CD4-positive, alpha-beta memory T cell (primary cell): ENCODE measurements at places on chromosomes 4 and X. TPM values are rescaled to one million over a fixed set of nuclear protein-coding genes. Genes with fewer than 3 reads are reported as not detected.

DNA sequence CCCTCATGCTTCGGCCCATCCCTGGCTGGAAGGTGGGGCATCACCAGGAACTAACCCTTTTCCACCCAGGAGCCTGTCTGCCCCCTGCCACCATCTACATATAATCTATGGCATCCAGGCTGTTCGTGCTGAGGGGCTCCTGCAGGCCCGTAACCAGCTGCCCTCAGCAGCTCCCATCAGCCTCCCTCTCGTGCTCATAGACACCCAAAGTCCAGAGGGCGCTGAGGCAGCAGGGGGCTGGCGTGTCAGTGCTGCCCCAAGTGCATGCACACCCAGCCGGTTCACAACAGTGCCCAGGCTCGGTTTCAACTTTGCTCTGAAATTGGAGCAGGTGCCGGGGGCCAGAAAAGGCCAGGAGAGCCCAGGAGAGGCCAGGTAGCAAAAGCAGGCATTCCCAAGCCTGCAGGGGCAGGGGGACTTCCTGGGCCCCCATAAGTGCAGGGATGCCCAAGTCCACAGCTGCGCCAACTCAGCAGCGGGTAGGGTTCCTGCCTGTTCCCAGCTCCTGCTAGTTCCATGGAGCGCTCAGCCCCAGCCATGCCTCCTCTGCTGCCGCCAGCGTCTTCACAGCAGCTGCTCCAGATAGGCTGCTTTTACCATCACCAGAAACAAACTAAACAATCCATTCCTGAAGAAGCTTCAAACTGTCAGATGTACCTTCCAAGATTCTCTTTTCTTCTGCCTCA is 558.2 kb upstream of the GNPDA2 start:
- DNase-seq: no peak
- H3K27me3 ChIP-seq: no peaks in the 10 kb centered on the region
- no peak overlapping the region for H3K27ac ChIP-seq
- no peaks in the 10 kb centered on the region for H3K4me1 ChIP-seq

DNA sequence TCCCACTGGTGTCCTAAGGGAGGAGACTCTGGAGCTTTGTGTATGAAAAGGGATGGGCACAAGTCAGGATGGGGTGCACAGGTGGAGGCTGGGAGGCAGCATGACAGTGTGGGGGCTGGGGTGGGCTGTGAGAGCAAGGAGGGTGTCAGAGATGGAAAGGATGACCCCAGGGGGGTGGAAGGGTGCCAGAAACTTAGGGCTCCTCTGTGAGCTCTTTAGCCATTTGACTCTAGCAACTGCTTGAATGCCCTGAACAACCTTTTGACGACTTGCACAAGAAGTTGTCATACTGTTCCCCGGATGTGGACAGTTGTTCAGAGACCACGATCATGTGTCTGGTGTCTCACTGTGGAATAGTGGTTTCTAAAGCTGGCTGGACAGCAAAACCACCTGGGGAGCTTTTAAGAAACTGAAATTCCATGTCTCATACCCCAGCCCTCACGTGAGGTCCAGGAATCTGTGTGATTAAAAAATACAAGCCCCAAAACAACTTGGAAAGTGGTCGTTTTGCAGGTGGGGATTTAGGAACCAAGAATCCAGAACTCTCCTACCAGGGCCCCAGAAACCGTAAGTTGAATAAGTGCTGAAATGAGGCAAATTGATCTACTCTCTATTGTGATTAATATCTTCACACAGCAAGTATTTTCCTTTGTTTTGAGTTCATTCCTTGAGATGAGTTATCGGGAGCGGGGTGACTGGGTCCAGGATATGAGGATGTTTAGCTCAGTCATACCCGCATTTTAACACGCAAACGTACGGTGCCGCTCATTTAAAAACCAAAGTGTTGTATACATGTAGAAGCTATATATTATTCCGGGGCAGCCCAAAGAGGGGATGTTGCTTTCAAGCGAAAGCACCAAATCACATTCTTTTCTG is 3.4 kb downstream of the RHOH start:
- H3K27ac ChIP-seq: peak overlapping the region; percentile 99
- peaks cover 44% of the 10 kb centered on the region for H3K4me1 ChIP-seq
- peak overlapping the region; percentile 98 for H3K4me3 ChIP-seq
- DNase-seq: peak; percentile 66
- no peaks in the 10 kb centered on the region for H3K27me3 ChIP-seq

- DNase-seq: no peak
- H3K36me3 ChIP-seq: no peaks in the 10 kb centered on the region
- H3K4me1 ChIP-seq: peaks cover 24% of the 10 kb centered on the region
Measured at GRCh38 chr4:152072906-152073305, 312.1 kb upstream of the GATB start.

DNA sequence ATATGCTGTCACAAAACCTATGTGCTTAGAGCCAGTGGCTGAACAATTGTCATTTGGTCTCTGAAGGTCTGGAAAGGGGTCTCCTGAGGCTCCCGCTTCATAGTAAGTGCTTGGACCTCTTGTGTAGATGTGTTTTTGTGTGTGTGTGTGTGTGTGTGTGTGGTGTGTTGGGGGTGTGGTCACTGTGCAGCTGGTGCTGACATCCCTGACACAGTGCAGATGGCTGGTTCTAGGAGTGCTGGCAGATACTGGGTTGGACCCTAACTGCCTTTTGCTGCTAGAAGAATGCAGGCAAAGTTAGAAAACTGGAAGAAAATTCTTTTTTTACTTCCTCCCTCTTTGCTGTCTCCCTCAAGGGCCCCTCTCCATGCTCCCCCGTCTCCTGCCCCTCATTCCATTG is 1872.6 kb downstream of the ARAP2 start:
- H3K36me3 ChIP-seq: no peaks in the 10 kb centered on the region
- no peaks in the 10 kb centered on the region for H3K27me3 ChIP-seq
- H3K27ac ChIP-seq: no peak overlapping the region
- no peak overlapping the region for H3K4me3 ChIP-seq
- DNase-seq: no peak
- H3K4me1 ChIP-seq: no peaks in the 10 kb centered on the region

- H3K36me3 ChIP-seq: no peaks in the 10 kb centered on the region
- H3K27me3 ChIP-seq: no peaks in the 10 kb centered on the region
- no peak overlapping the region for H3K27ac ChIP-seq
- no peak for DNase-seq
- H3K4me1 ChIP-seq: no peaks in the 10 kb centered on the region
Measured at GRCh38 chr4:36651253-36651652, 369.8 kb downstream of the DTHD1 start.

DNA sequence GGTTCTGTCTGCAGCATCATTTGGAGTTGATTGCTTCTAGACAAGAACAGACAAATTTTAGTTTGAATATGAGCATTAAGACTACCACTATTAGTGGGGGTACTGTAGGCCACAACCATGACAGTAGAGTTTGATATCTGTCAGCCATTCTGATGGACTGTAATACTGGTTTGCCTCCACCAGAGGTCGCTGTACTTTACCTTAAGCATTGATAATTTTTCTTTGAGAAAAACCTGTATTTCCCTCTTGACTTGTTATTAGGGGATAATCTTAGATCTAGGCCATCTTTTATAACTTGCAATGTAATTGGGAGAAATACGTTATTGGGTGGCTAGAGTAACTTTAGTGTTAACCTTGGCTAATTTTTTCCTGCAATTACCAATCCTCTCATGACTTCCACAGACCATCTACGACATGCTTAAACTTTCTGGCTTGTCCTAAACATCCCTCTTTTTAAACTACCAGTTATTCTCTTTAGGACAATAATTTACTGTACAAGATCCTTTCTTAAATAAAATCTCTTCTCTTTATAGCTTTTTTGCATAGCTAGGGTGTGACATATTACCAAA is 562.4 kb downstream of the MAGEB5 start:
- no peak overlapping the region for H3K27ac ChIP-seq
- no peaks in the 10 kb centered on the region for H3K27me3 ChIP-seq
- DNase-seq: no peak

- no peak overlapping the region for H3K4me3 ChIP-seq
- DNase-seq: no peak
- H3K4me1 ChIP-seq: peaks cover 16% of the 10 kb centered on the region
- no peak overlapping the region for H3K27ac ChIP-seq
Measured at GRCh38 chr4:159142241-159142640, 39.4 kb downstream of the RAPGEF2 start.

- H3K27ac ChIP-seq: no peak overlapping the region
- H3K27me3 ChIP-seq: no peaks in the 10 kb centered on the region
- H3K4me3 ChIP-seq: no peak overlapping the region
- H3K36me3 ChIP-seq: no peaks in the 10 kb centered on the region
Measured at GRCh38 chr4:145524552-145524951, 42.9 kb downstream of the SMAD1 start.

GRCh38 chr4:94528792-94529451 is 77.2 kb downstream of the PDLIM5 start:
- DNase-seq: no peak
- no peak overlapping the region for H3K27ac ChIP-seq
- H3K36me3 ChIP-seq: no peaks in the 10 kb centered on the region
- H3K4me3 ChIP-seq: no peak overlapping the region
- H3K4me1 ChIP-seq: no peaks in the 10 kb centered on the region

DNA sequence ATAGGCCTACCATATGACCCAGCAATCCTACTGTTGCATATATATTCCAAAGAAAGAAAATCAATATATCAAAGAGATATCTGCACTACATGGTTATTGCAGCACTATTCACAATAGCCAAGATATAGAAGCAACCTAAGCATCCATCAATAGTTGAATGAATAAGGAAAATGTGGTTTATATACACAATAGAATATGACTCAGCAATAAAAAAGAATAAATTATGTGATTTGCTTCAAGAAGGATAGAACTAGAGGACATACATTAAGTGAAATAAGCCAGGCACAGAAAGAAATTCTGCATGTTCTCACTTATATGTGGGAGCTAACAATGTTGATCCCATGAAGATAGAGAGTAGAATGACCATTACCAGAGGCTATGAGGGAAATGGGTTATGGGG is 13.1 kb upstream of the FHIP1A start:
- H3K36me3 ChIP-seq: no peaks in the 10 kb centered on the region
- no peak overlapping the region for H3K4me3 ChIP-seq
- no peaks in the 10 kb centered on the region for H3K27me3 ChIP-seq
- no peak for DNase-seq
- no peak overlapping the region for H3K27ac ChIP-seq

- H3K27me3 ChIP-seq: no peaks in the 10 kb centered on the region
- no peak overlapping the region for H3K27ac ChIP-seq
- H3K4me3 ChIP-seq: no peak overlapping the region
- no peak for DNase-seq
- no peaks in the 10 kb centered on the region for H3K4me1 ChIP-seq
- no peaks in the 10 kb centered on the region for H3K36me3 ChIP-seq
Measured at GRCh38 chrX:141897690-141898089, 6.0 kb upstream of the MAGEC1 start.

DNA sequence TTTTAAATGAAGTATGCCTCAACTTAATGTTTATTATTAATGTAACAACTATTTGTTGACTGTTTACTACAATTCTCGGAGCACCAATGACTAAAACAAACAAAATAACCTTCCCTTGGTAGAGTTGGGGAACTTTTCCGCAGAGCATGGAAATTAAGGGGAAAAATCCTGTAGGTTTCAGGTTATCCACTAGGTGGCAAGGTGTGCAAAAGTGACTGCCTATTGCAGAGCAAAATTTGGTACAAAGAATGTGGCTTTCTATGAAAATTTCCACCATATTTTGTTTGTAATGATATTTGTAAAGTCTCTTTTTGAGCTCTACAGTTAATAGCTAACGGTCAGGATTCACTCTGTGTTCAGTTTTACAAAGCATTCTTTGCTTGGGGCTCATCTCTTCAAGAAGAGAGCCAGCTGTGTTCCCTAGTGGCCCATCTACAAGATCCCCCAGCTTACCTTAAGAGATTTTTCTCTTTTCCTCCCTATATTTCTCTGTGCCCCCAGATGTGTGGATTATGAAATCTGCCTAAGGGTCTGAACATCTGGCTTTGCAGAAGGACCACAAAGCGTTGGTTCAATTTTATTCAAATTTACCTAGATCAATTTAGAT is 61.1 kb downstream of the FBXO8 start:
- H3K27me3 ChIP-seq: peaks cover 13% of the 10 kb centered on the region
- H3K36me3 ChIP-seq: no peaks in the 10 kb centered on the region
- H3K4me1 ChIP-seq: peaks cover 9% of the 10 kb centered on the region
- H3K27ac ChIP-seq: no peak overlapping the region
- DNase-seq: no peak

DNA sequence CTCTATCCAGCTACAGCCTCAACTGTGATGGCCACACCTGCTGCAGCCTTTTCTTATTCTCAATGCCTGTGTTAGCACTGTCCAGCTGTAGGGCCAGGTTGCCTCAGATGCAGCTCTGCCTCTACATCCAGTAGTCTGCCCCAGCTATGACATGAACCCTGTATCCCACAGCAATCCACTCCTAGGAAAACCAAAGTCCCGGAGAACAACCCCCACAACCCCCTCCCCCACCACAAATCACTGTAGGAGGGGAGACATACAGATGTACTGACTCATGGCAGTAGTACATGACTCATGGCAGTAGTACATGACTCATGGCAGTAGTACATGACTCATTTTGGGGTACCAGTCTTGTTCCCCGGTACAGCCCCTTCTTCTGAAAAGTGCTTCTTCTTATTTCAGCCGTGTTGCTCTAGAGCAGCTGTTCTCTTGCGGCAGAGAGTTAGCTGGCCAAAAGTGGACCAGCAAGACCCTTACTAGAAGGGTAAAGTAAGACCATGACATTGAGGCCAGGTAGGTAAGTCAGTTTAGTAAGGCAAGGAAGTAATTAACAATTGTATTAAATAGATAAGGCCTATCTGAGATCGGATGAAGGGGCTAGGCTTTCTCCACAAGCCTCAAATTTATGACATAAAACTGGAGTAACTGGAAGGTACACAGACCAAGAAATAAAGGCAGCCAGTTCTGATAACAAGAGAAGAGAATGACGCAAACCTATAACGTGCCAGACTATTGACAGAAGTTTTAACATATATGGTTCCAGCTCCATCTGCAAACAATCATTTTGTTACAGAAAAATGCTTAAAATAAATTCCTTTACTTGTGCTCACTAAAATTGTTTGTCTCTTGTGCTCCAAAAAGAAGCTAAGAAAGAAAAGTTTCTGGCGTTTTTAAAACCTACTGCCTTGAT is 221.4 kb downstream of the TACR3 start:
- no peak overlapping the region for H3K4me3 ChIP-seq
- no peaks in the 10 kb centered on the region for H3K4me1 ChIP-seq
- H3K27me3 ChIP-seq: no peaks in the 10 kb centered on the region
- H3K27ac ChIP-seq: no peak overlapping the region

DNA sequence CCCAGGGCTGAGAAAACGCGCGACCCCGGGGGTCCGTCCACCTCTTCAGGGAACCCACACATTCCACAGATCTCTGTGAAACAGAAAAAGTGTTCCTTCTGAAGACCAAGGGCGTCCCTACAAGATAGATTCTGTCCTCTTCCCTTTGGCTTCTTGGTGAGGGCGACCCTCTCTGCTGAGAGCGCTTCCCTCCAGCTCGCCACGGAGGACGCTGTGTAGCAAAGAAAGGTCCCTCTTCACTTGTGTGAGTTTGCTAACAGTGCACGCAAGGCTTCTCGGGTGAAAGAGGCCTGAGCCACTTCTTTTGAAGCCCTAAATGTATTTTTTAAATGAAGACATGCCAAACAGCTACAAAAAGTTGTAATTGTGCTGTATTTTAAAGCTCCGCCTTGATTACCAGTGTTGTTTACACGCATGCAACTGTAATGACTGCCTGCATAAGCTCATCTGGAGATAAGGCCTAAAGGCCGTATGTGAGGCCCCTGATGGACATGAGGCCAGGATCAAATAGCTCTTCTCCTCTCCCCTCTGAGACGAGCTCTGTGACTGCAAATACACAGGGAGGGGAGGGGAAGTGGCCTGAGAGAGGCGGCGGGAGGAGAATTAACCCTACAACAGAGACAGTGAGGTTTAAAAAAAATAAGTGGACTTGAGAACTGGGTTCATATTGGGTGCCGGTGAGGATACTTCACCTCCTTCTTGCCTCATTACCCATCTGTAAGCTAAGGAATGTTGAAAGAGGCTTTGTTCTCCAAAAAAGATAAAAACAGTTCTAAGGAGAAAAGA is 95.5 kb downstream of the SOWAHB start:
- H3K4me1 ChIP-seq: no peaks in the 10 kb centered on the region
- no peak overlapping the region for H3K27ac ChIP-seq
- no peaks in the 10 kb centered on the region for H3K27me3 ChIP-seq
- DNase-seq: no peak

Gene MAGEA4
- not detected for polyA plus RNA-seq

Gene SHROOM4
- not detected for polyA plus RNA-seq
